ENCODE measurements at places on chromosomes 16 and 17.

- DNase-seq: no peak
These were observed 5.9 kb downstream of the HAS3 start for GRCh38 chr16:69111216-69111875.

DNA sequence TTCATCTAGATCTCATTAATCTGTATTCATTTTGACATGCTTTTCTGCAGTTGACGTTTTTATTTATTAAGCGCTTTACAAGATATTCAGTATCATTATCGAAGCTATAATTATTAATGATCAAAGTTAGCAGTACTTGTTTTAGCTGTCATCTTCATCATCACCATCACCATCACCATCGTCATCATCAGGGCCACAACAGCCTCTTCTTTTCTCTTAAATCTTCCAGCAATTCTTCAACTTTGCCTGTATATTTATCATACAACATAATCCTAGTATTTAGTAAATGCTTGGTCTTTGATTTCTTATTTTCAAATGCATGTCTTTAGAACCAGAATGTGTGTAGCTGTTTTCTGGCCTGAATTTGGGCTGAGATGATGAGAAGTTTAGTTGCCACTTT lies 528.0 kb downstream of the MAF start:
- no peak for DNase-seq

- DNase-seq: no peak
These were observed 9.1 kb downstream of the TSC2 start for GRCh38 chr16:2056681-2057407.

DNA sequence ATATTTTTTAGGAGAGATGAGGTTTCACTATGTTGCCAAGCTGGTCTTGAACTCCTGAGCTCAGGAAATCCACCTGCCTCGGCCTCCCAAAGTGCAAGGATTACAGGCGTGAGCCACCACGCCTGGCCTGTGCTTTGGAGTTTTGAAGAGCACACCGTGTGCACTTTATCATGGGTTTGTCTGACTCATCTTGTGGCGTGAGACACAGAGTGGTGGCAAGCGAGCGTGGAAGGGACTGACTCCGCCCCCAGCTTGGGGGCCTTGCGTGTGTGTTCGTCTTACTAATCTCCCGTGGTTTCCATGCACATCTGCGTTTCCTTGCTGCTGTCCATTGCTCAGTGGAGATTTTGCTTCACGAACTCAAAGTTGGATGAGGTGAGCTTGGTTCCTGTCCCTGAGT lies 22.9 kb downstream of the CRAMP1 start:
- no peak for DNase-seq

DNA sequence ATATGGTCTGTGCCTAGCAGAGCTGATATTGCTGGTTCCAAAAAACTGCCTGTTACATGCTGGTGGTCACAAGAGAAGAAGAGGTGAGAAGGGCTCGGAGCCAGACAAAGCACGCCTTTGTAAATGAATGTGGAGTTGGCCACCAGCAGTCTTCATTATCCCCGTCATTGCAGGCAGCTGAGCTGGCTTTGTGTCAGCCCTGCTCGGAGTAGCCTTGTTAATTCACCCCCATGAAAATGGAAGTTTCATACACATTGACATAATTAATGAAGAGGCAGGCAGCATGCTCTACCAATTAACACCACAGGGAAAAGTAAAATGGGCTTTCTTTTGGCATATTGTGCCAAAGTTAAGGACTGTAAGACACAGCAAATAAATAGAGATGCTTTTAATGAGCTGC lies 113.7 kb upstream of the RBFOX1 start:
- DNase-seq: no peak

- no peak for DNase-seq
These were observed 67.7 kb upstream of the BCO1 start for GRCh38 chr16:81170824-81171223.

- DNase-seq: no peak
These were observed 44.1 kb downstream of the NXN start for GRCh38 chr17:935485-935884.

DNA sequence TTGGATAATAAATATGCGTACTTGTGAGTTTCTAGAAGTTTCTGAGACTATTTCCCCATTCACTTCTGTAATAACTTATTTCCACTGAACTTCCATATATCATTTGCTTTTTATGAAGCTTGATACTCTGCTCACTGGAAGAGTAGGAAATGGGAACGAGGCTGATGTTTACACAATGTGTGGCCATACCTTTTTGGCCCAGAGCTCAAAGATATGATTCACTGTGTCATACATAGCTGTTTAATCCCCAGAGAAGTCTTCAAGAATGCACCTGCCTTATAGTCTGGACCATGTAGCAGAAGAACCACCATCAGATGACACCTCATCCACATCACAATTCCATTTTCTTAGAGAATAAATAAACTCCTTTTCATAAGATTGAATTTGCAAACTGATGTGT lies 40.3 kb upstream of the TEKT3 start:
- no peak for DNase-seq

GRCh38 chr16:48535831-48536613 lies 74.0 kb downstream of the N4BP1 start:
- DNase-seq: no peak

- DNase-seq: no peak
These were observed 367.2 kb downstream of the ZFHX3 start for GRCh38 chr16:72680732-72681131.

- DNase-seq: no peak
These were observed 195.8 kb downstream of the KCNJ2 start for GRCh38 chr17:70365091-70365583.

DNA sequence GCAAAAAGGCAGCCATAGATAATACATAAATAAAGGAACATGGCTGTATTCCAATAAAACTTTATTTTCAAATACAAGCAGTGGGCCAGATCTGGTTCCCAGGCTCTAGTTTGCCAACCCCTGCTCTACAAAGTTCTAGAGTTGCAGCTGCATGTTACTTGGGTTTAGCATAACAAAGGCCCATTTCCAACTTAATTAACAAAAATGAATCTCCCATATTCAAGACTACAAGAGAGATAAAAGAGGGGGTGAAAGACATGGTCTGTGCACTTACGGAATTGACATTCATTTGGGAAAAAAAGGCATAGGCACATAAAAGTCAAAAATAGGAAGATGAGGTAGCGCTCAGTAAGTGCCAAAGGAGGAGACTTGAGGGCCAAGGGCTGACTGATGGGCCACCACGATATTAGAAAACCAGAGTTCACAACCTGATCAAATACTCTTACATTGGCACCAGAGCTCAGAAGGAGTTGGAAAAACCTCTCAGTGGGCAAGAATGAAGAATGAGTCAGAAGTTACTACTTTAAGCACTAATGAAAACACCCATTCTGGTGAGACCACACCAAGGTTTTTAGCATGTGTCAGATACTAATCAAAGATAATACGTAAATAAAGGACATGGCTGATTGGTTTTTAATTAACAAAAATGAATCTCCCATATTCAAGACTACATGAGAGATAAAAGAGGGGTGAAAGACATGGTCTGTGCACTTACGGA lies 164.0 kb downstream of the VPS53 start:
- no peak for DNase-seq
